Stimulated activated CD4-positive, alpha-beta T cell treated with anti-CD3 and anti-CD28 coated beads, TNF-alpha, amount 100 ng/mL, for 24 hours (primary cell): ENCODE measurements at places on chromosomes 12 and 14.

DNA sequence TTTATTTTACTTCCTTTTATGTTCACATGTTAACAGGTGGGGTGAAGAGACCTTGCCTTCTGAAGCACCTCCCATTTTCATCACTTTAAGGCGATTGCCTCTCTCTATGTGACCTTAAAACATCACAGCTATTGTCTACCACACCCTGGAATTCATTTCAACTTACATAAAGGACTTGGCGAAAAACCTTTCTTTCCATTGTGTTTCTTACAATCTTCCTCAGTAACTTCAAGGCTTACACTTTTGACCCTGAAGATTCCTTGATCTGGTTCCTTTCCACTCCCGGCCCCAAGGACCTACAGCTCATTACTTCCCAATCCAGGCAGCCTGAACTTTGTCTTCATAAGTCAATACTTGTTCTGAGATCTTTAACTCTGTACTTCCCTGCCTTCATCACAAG lies 443.3 kb downstream of the ADAMTS20 start:
- no peak for DNase-seq

GRCh38 chr12:15196678-15197505 lies 24.3 kb downstream of the RERG start:
- DNase-seq: no peak

- DNase-seq: no peak
Measured at GRCh38 chr12:132296063-132296462, 33.3 kb downstream of the GALNT9 start.

- no peak for DNase-seq
Measured at GRCh38 chr12:73421832-73422231, 1115.8 kb upstream of the ATXN7L3B start.

DNA sequence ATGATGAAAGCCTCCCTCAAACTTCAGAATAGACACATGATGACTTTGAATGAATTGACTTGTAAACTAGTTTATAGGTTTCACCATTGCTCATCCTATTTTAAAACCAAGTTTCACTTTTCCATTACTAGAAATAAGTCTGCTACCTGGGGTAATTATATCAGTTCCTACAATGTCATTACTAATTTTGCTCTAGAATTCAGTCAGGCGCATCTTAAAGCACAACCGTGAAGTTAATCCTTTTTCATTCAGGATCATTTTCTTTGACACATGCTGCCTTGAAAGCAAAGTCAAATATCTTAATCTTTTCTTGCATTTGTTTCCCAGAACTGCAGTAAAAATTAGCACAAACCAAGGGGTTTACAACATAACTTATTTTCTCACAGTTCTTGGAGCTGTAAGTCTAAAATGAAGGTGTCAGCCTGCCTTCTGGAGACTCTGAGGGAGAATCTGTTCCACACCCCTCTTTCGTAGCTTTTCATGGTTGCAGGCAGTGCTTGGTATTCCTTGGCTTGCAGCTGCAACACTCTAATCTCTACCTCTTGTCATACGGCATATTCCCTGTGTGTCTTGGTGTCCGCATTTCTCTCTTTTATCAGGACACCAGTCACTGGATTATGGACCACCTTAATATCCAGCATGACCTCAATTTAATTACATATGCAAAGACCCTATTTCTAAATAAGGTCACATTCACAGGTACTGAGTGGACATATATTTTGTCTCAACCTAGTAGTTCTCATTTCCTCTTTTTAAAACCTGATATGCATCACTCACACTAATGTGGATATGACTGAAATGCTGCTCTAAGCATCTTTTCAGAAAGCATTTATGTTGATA lies 114.3 kb upstream of the PDZRN4 start:
- no peak for DNase-seq

DNA sequence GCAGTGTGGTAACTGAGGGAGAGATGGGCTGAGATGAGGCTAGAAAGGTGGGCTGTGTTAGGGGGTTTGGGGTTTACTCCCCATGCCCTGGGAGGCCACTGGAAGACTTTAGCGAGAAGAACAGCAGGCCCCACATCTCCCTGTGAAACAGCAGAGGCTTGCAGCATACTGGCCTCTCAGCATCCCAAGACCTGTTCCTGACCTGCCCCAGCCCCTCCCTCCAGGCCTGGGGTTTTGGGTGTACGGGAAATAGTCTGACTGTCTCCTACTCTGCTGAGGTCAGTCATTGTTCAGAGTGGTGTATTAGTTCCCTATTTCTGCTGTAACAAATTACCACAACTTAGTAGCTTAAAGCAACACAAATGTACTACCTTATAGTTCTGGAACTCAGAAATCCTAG lies 103.5 kb upstream of the HIF1A start:
- no peak for DNase-seq
